CD4-positive, alpha-beta T cell treated with Interleukin-4 for 1 hour (primary cell): ENCODE measurements at places on chromosomes 5 and 9.

DNA sequence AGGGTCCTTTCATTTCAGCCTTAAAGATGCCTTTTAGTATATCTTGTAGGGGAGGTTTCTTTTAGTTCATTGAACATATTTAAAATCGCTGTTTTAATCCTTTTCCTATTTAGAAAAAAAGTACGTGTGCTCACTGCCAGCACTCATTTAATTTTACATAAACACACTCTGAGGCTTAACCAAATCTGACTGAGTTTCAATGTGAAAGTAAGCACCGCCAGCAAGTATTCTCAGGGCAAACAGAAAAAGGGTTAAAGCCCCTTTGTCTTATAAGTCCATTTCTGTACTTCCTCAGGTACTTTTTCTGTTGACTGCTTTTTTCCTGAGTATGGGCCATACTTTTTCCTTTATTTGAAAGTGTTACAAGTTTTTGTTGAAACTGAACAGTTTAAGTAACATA, 31.8 kb downstream of the SMC5 start:
- no peak for DNase-seq

- DNase-seq: peak; percentile 7
Measured at GRCh38 chr5:36073595-36074216, 7.0 kb upstream of the UGT3A2 start.

DNA sequence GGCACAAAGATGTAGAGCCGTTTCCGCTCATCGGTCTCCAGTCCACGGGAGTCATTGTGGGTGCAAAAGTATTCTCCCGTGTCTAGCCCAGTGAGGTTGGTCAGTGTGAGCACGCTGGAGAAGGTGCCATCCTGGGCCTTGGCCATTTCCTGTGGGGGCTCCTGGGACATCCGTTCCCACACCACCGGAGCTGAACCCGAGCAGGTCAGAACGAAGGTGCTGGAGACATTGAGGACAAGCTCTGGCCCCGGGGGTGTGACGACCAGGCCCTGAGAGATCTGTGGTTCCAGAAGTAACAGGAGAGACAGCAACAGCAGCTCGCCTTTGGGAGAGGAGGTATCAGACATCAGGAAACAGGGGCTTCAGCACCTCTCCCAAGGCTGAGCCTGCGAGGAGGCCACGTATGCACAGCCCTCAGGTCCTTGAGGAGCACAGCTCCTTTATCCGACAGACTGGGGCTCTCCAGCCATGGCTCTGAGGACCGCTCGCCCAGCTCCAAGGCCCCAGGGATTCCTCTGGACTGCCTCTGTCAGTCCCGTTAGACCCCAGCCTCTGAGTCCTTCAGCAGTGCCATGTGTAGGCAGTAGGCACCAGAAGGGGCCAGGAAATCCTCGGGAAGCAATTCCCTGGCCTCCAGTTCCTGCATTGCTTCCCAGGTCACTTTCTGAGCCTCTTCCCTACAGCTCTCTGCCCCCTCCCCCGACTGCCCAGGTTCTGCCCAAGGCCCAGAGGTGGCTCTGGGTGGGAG, 19.9 kb downstream of the PDGFRB start:
- no peak for DNase-seq

DNA sequence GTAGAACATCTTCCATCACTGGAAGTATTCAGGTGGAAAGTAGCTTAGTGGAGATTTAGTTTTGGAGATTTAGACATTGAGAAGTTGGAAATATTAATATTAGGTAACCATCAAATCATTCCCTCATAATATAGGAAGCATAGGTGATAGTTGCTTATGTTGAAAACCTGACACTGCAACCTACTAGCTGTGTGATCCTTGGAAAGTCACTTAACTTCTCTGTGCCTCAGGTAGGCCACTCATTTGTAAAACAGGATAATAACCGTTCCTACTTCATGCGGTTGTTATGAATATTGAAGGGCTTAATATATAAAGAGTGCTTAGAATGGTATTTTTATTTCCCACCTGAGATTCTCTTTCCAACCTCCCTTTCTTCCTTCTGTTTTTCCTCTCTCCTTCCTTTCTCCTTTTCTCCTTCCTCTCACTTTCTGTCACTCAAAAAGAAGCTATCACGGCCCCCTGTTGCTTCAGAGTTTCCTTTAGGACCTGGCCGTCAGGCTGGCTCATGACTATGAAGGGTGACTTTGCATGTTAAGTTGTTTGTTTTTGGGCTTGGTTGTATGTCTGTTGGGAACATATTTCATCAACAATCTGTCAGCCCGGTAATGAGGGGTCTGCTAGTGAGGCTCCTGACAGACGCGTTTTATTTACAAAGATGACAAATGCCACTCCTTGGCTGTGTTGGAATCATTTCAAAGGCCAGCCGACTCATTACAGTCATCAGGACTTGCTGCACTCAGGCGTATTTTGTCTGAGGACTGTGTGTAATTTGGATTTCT, 31.0 kb downstream of the DOCK2 start:
- no peak for DNase-seq

DNA sequence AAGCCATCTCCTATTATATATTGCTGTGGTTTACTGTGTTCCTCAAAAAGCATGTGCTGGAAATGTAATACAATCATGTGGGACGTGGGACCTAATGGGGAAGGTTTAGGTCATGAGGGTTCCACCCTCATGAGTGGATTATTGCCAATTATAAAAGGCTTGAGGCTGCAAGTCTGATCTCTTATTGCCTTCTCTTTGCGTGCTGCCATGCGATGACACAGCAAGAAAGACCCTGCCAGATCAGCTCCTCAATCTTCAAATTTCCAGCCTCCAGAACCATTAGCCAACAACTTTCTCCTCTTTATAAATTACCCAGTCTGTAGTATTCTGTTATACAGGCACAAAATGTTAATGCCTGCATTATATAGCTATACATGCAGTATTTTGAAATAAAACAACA, 45.4 kb downstream of the MARCHF11 start:
- no peak for DNase-seq
